Naive B cell (primary cell): ENCODE measurements at places on chromosomes 1 and 21.

DNA sequence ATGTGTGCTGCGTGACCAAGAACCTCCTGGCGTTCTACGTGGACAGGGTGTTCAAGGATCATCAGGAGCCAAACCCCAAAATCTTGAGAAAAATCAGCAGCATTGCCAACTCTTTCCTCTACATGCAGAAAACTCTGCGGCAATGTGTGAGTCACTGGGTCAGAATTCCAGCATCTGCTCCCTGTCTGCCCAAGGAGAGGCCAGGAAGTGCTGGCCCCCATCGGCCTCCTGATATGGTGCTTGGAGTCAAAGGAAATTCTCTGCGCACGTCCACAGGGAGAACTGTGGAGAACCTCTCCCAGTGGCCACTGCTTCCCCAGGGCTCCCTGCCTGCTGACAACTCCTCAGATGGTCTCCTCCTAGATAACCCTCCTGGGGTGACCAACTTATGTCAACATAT, 25.6 kb upstream of the IL20 start:
- no peaks in the 10 kb centered on the region for H3K27me3 ChIP-seq
- peaks cover 8% of the 10 kb centered on the region for H3K4me1 ChIP-seq
- H3K36me3 ChIP-seq, result no peaks in the 10 kb centered on the region
- no peak overlapping the region for H3K27ac ChIP-seq
- no peak overlapping the region for H3K4me3 ChIP-seq
- no peak for DNase-seq

- peaks cover 26% of the 10 kb centered on the region for H3K4me1 ChIP-seq
- H3K27ac ChIP-seq, result peak overlapping the region; percentile 0
- H3K36me3 ChIP-seq, result no peaks in the 10 kb centered on the region
- no peaks in the 10 kb centered on the region for H3K27me3 ChIP-seq
- DNase-seq, result no peak
Observed at GRCh38 chr1:91651661-91652071, 151.0 kb downstream of the CDC7 start.

DNA sequence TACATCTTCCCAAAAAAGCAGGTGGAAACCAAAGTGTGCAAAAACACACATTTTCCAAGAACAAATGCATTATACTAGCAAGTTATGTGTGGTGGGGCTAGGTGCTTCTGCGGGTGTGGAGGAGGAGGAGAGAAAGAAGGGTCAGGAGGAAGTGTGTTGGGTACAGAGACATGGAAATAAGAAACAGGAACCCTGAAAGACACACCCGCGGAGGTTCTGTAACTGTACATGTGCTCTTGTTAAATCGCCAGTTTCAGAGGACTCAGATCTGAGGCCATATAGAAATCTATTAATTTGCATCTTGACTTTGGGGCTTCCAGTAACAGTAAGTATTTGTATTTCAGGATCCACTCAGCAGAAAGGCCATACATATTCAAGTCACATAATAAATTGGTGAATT, 30.9 kb downstream of the ERG start:
- no peak for DNase-seq
- H3K36me3 ChIP-seq, result no peaks in the 10 kb centered on the region
- no peaks in the 10 kb centered on the region for H3K4me1 ChIP-seq
- H3K27ac ChIP-seq, result no peak overlapping the region
- H3K27me3 ChIP-seq, result peaks cover 11% of the 10 kb centered on the region
- no peak overlapping the region for H3K4me3 ChIP-seq

DNA sequence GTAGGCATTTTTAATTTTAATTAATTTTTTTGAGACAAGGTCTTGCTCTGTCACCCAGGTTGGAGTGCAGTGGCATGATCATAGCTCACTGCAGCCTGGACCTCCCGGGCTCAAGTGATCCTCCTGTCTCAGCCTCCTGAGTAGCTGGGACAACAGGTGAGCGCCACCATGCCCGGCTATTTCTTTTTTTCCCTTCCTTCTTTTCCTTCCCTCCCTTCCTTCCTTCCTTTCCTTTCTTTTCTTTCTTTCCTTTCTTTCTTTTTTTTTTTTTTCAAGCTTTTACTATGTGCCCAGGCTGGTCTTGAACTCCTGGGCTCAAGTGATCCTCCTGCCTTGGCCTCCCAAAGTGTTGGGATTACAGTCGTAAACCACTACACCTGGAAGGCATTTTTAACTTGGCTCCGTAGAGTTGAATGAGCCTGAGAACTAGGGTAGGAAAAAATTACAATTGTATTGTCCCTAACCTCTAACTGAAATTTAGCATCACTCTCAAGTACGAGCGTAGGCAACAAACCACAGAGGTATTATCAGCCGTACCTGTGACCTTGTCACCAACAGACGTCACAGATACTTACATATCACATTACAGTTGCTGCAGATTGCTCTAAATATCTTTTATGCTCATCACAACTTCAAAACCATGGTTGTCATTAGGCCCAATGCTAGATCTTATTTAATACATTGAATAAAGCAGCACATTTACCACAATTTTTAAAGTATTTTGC, 8.0 kb downstream of the RUNX3 start:
- peaks cover 9% of the 10 kb centered on the region for H3K36me3 ChIP-seq
- H3K4me1 ChIP-seq, result peaks cover 73% of the 10 kb centered on the region
- no peak overlapping the region for H3K27ac ChIP-seq

DNA sequence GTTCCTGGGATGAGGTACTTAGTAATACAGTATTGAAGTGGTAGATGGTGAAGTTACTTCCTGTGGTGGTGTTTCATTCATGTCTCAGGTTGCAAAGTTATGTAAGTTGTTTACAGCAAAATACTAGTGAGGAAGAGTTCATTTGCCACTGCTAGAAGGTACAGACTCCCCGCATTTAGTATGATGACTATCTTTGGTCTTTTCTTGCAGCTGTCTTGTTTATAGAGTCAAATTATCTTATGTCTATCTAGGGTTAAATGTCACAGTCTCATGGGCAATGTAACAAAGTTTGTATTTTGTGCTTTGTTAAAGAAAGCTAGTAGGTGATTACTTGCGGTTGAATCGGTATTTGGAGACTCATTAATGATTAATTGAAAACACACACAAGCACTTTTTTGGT, 50.2 kb downstream of the LRRC8D start:
- peaks cover 25% of the 10 kb centered on the region for H3K4me1 ChIP-seq
- no peak overlapping the region for H3K4me3 ChIP-seq
- H3K36me3 ChIP-seq, result peaks cover 35% of the 10 kb centered on the region
- no peak overlapping the region for H3K27ac ChIP-seq
- no peak for DNase-seq

DNA sequence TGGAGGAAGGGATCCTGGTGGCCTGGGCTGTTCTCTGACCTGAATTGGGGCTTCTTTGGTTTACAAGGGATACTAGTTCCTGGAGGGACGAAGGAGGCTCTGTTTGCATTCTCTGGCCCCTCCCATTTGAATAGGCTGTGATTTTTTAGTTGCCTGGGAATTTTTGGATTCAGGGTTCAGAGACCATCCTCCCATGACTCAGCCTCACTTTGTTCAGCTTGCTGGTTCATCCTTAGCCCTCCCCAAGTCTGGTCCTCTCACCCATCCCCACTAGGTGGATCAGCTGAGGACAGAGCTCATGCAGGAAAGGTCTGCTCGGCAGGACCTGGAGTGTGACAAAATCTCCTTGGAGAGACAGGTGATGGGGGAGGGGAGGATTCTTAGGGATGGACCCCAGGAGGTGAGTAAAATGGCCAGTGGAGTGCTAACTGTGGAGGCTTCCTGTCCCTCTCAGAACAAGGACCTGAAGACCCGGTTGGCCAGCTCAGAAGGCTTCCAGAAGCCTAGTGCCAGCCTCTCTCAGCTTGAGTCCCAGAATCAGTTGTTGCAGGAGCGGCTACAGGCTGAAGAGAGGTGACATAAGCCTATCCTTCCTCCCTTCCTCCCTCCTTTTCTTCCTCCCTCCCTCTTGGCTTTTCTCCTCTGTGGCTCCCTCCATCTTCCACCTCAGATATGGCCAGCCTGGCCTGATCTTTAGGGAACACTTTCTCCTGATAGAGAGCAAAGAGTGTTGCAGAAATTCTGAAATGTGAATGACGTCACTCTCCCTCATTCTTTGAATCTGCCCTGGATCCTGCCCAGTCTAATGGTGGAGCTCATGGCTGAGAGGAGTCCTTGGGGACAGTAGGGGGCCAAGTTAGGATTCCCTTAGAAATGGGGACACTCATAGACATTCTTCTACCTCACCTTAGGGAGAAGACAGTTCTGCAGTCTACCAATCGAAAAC, 4.5 kb upstream of the TUFT1 start:
- peaks cover 10% of the 10 kb centered on the region for H3K27me3 ChIP-seq
- no peaks in the 10 kb centered on the region for H3K36me3 ChIP-seq
- peaks cover 15% of the 10 kb centered on the region for H3K4me1 ChIP-seq
- DNase-seq, result no peak
- no peak overlapping the region for H3K27ac ChIP-seq

- no peak overlapping the region for H3K4me3 ChIP-seq
- H3K36me3 ChIP-seq, result no peaks in the 10 kb centered on the region
- DNase-seq, result no peak
- H3K4me1 ChIP-seq, result no peaks in the 10 kb centered on the region
Observed at GRCh38 chr1:59769736-59770095, 45.0 kb upstream of the HOOK1 start.

GRCh38 chr1:87329051-87329525, 408 bp downstream of the LMO4 start:
- H3K36me3 ChIP-seq, result no peaks in the 10 kb centered on the region
- peak; percentile 44 for DNase-seq
- no peaks in the 10 kb centered on the region for H3K27me3 ChIP-seq
- H3K4me1 ChIP-seq, result peaks cover 53% of the 10 kb centered on the region
- H3K4me3 ChIP-seq, result peak overlapping the region; percentile 96

- H3K27ac ChIP-seq, result no peak overlapping the region
- H3K36me3 ChIP-seq, result no peaks in the 10 kb centered on the region
- no peak for DNase-seq
- no peak overlapping the region for H3K4me3 ChIP-seq
- no peaks in the 10 kb centered on the region for H3K4me1 ChIP-seq
Observed at GRCh38 chr1:10649517-10650201, 146.8 kb downstream of the CASZ1 start.

DNA sequence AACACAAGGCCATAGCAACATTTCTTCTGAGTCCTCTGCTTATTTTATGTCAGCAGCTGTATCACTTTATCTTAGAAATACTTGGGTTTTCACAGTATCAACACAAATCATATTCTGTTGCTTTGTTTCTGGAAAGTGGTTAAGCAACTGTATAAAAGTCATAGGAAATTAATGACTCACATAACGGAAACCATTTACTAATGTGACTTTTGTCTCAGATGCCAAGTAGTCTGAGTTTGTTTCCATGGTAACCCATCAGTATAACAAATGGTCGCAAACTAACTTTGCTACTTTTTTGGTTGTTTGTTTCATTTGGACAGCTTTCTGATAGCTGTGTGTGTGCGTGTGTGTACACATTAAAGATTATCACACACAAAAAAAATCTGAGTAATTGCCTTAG, 31.1 kb downstream of the EEIG2 start:
- no peak overlapping the region for H3K4me3 ChIP-seq
- peak; percentile 22 for DNase-seq
- H3K36me3 ChIP-seq, result no peaks in the 10 kb centered on the region
- H3K27ac ChIP-seq, result peak overlapping the region; percentile 26

DNA sequence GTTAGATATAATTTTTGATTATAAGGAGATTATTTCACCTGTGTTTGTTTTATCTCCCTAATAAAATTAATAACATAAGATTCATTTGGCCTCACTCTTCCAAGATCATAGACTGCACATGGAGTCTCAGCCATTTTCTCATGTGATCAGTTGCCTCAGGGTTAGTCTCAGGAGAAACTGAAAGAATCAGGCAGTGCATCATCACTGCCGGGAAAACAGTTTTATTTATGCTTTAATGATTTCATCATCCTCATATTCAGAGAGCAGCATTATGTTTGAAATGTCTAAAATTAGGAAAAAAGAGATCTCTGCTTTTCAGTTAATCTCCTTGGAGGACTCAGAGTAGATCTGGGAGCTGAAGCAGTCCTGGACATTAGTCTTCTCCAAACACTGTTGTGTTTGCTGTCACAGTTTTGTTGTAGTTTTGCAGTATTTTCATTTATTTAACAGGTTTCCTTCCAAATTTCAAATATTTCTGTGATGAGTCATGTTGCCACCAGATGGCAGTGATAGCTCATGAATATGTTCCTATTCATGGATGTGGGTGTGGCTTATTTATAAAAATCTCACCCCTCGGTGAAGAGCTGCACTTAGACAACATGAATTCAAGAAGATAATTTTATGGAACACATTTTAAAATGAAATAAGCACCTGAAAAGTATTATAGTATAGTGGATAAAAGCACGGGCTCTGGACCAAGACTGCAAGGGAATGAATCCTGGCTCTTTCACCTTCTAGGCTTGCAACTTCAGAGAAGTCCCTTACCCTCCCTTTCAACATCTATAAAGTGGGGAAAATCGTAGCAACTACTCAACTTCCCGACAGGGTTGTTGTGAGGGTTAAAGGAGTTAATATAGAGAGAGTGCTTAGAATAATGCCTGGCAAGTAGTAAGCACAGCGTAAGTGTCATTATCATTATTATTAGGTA, 31.2 kb downstream of the CHD1L start:
- H3K4me3 ChIP-seq, result no peak overlapping the region
- DNase-seq, result peak; percentile 28

GRCh38 chr1:5720484-5720883, 271.7 kb downstream of the NPHP4 start:
- H3K4me1 ChIP-seq, result peaks cover 4% of the 10 kb centered on the region
- no peak overlapping the region for H3K27ac ChIP-seq
- DNase-seq, result no peak
- H3K27me3 ChIP-seq, result peaks cover 4% of the 10 kb centered on the region

GRCh38 chr1:9538669-9539164, 548 bp upstream of the SLC25A33 start:
- peaks cover 37% of the 10 kb centered on the region for H3K4me1 ChIP-seq
- peak overlapping the region; percentile 97 for H3K27ac ChIP-seq
- DNase-seq, result no peak
- H3K36me3 ChIP-seq, result no peaks in the 10 kb centered on the region

DNA sequence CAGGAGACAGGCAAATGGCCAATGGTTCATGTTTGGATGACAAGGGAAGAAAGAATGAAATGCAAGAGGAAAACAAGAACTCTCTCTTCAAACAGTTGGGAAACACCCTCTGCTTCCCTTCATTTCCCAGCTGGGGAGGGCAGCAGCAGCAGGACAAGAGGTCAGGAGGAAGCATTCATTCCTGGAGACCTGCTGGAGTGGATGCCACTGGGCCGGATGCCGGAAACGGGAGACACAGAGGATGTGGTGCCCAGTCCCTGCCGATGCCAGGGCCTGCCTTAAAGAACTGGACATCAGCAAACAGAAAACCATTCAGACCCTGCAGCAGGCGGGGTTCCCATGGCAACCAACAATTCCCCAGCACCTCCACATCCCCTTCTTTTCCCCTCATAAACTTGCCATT, 102.3 kb upstream of the ZNF648 start:
- no peak overlapping the region for H3K27ac ChIP-seq
- no peaks in the 10 kb centered on the region for H3K4me1 ChIP-seq
- peaks cover 22% of the 10 kb centered on the region for H3K27me3 ChIP-seq
- no peak for DNase-seq
